ENCODE measurements at places on chromosomes 6 and 20.

GRCh38 chr6:129186988-129187387, 304.1 kb downstream of the LAMA2 start:
- no peak for DNase-seq

DNA sequence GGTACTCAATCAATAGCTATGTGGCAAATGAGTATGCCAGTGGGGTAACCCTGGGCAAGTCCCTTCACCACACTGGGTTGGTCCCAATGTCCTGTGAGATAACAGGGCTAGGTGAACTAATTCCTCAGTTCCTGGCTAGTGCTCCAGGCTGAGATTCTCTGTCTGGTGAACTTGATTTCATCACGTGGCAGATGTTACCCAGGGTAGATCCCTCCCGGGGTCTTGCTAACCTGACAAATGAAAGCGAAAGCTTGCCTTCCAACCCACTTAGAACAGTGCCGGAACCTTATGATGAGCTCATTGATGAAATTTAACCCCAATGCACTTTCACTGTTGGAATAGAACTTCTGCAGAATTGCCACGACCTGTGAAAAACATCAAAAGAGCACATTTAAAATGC, 6.6 kb upstream of the ANKRD60 start:
- no peak for DNase-seq

GRCh38 chr6:30447237-30447636, 42.1 kb upstream of the HLA-E start:
- DNase-seq = no peak

DNA sequence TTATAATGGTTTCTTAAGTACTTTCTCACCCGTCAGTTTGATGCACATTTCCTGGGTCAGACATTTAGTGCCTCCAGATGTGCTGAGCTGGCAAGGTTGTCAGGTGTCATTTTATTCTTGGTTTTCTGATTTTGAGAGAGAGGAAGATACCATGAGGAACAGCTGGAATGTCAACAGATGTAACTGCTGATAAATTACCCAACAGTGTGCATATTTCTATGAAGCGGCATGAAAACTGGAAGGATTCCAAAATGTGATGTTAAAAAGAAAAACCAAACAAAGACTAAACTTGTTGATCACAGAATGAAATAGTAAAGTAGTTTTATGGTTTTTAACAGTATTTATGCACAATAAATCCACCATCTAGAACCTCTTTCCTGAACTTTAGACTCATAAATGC, 447.3 kb downstream of the HDGFL1 start:
- DNase-seq = no peak

- no peak for DNase-seq
These were observed 52.4 kb upstream of the MRPS10 start for GRCh38 chr6:42269974-42270510.

DNA sequence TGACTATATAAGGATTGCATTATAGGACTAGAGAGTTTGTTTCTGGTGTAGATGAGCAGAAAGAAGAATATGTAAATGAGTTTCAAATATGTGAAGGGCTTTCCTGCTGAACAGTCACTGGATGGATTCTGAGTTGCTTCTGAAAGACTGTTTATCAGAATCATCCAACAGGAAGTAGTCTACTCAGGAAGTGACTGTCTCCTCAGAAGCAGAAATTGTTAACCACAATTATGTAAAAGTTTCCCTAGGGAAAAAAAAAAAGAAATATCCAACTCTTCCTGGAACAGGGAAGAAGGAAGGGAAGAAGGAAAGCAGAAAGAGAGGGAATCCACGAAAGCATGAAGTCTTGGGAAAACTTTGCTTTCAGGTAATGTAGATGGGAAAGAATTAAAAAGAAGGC, 138.9 kb downstream of the TENT5A start:
- DNase-seq = no peak

DNA sequence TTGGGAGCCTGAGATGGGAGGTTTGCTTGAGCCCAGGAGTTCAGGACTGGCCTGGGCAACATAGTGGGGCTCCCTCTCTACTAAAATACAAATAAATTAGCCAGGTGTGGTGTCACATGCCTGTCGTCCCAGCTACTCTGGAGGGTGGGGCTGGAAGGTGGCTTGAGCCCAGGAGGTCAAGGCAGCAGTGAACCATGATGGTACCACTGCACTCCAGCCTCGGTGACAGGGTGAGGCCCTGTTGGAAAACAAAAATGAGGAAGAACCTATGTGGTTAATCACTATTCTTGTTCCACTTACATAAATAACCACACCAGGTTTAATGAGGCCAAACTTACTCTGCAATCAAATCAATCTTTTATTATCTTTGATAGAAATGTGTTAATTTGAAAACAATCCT, 5.4 kb downstream of the PPDPF start:
- DNase-seq = no peak

GRCh38 chr6:47631269-47631772, 67.1 kb upstream of the ADGRF4 start:
- peak; percentile 17 for DNase-seq

- peak; percentile 47 for DNase-seq
These were observed 39.4 kb upstream of the ENPP4 start for GRCh38 chr6:46090115-46091079.

DNA sequence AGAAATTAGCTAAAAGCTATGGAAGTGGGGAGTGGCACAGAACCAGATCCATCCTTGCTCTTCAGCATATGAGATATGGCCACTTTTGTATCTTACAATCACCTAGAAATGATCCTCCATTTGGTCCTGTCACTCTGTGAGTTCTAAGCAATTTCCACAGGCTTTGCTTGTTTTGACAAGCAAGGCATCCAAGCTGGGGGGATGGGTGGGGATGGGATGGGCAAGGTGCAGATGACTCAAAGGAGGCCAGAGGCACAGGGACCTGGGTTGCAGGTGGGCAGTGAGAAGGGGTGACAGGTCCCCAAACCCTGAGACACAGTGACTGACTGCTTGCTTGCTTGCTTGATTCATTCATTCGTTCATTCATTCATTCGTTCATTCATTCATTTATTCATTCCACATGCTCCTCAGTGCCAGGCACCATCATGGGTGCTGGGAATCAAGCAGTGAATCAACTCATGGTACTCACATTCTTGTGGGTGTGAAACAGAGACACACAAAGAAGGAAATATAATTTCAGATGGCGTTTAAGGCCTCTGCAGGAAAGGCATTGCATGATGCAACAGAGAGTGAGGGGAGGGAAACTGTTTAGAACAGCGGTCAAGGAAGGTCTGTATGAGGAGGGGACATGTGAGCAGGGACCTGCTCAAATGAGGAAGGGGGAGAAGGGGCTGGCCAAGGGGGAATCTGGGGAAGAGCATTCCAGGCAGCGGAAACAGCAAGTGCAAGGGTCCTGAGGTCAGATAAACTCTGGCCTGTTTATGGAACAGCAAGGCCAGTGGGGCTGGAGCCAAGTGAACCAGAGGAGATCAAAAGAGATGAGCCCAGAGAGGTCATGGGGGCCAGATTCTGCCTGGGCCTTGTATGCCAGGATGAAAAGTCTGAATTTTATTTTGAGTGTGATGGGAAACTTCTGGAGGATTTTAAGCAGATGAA, 3.4 kb downstream of the KCNB1 start:
- no peak for DNase-seq

DNA sequence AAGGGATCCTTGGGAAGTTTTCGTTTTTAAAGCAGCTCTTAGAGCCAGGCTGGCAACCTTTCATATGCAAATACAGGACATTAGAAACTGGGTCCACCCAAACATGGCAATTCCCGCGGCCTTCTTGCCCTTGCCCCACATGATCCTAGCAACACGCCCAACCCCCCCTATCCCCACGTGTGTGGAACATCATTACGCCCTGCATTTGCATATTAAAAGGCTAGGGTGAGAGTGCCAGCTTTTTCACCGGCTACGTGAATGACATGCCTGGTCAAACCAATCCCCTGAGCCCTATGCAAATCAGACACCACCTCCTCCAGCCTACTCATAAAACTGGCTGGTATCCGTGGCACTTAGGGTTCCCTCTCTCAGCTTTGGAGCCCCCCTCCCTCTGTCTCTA, 88.1 kb downstream of the TNFRSF21 start:
- DNase-seq = no peak

- DNase-seq = peak; percentile 15
These were observed 114.2 kb upstream of the LY86 start for GRCh38 chr6:6474170-6474920.

DNA sequence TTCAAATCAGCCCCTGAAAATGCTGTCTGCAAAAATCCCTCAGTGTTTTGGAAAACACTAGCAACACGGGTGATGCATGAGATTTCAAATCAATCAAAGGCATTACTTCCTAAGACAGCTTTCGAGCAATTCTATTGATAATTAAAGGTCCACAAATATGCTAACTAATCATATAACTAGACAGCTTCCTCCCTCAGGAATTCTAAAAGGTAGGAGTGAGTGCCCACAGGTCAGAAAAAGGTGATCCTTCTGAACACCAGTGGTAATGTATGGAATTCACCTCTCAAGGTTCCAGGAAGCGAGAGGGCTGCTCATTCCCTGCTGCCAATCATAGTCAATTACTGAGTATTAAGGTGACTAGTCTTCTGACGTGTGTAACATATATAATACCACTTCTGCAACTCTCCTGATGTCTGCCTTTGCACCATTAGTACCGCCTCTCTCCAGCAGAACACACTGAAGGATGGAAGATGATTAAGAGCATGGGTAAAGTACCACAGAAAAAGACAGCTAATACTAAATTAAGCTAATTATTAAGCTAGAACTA, 16.4 kb downstream of the MAN1A1 start:
- no peak for DNase-seq

- DNase-seq = no peak
These were observed 413.7 kb upstream of the SULF2 start for GRCh38 chr20:48198929-48199451.

DNA sequence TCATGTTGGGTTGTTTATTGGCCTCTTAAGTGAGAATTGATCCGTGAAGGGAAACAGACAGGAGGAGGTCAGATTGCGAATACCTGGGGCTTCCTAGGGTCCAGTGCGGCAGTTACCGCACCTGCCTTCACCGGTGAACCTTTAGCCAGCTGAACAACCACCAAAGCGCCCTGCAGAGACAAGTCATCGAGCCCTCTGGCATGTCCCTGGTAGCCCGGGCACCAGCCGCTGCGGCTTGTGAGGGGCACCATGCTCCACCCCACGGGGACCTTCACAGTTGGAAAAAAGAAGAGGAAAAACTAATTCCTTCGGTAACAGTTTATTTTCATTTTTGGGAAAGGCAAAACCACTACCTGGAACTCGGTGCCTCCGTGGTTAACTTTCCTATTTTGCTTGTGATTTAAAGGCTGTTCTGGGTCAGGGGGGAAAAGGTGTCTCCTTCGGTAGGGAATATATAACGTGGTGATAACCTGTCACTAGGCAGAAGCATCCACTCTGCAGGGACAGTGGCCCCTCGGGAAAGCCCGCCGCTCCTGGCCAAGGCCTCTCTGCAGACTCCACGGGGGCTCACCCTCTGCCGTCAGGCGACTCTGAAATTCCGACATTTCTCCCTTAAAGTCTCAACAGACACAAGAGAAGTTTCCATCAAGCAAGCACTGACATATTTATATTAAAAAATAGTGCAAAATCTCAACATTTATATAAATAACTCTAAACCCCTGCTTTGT, 30.7 kb upstream of the ZBP1 start:
- no peak for DNase-seq

GRCh38 chr6:17178754-17179529, 77.1 kb downstream of the STMND1 start:
- DNase-seq = no peak

DNA sequence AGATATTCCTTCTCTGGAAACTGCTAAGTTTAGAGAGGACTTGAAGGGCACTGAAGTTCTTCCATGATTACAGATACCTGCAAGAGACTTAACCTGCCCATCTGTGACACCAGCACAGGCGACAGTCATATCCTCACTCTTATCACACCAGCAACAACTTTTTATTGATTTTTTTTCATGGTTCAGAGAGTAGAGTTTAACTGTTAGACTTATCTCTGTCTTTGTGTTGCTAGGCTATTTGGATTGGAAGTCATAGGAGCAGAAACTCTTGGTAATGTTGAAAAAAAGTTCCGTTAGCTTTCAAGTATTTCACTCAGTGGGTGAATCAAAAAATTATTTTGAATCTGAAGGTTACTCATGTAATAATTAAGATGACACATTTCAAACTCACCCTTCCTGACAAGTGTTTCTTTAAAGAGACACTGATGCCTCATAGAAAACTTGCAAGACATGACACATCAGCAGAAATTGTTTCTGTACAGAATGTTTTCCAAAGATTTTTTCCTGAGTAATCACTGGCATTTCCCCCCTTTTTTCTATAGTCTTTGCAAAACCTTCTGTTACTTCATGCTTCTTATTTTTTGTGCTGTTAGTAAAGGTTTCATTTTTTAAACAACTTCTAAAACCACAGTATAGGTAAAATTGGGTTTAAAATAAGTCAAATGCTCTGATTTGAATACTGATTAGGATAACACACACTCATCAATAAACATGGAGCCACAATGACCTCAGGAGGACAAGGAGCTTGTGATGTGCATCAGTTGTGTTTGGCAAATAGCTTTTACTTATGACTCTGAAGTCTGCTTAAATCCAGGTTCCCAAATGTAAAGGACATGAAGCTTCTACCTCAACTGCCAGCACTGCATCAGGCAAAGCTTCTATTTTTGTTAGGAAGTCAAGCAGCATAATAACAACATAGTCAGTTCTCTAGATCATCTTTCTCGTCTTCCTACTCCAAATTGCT, 252.9 kb upstream of the MAN1A1 start:
- DNase-seq = no peak

- DNase-seq = no peak
These were observed 48.4 kb downstream of the CEP43 start for GRCh38 chr6:167047554-167047953.

GRCh38 chr6:163774485-163774884, 360.0 kb downstream of the QKI start:
- DNase-seq = no peak

- no peak for DNase-seq
These were observed at the start of gene SYNDIG1 for GRCh38 chr20:24469116-24469893. Gene SYNDIG1 (plus strand): TSS chr20:24469629. CDS start chr20:24543098, 73,469 bp downstream.

- no peak for DNase-seq
These were observed 42.0 kb upstream of the HIVEP1 start for GRCh38 chr6:11970114-11970513.

GRCh38 chr20:46621492-46621891, 29.8 kb downstream of the SLC13A3 start:
- DNase-seq = no peak

GRCh38 chr20:20261159-20261558, 106.7 kb upstream of the INSM1 start:
- DNase-seq = no peak

- no peak for DNase-seq
These were observed 93.9 kb downstream of the BFSP1 start for GRCh38 chr20:17437251-17437650.

DNA sequence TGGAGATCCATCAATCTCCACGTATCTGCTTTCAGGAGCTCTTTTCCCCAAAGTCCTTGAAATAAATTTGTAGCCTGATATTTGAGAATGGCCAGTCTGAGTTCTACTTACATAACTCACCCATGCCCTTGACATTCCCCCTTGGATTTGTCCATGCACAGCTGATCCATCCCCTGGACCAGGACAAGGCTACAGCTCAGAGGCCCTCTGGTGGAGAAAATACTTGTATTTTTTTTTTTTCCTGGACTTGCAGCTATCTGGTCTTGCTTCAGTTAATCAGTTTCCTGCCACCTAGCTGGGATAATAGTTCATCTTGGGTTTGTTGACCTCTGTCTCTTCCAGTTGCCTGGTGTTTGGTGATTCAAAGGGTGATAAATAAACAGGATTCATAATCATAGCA, 467.6 kb downstream of the DHX35 start:
- DNase-seq = no peak
